Daoy (cell line): ENCODE measurements at places on chromosomes 16 and 17. TPM values are rescaled to one million over a fixed set of nuclear protein-coding genes. Genes with fewer than 3 reads are reported as not detected.

- no peak for DNase-seq
Observed at GRCh38 chr17:30236297-30236624, 764 bp upstream of the SLC6A4 start.

DNA sequence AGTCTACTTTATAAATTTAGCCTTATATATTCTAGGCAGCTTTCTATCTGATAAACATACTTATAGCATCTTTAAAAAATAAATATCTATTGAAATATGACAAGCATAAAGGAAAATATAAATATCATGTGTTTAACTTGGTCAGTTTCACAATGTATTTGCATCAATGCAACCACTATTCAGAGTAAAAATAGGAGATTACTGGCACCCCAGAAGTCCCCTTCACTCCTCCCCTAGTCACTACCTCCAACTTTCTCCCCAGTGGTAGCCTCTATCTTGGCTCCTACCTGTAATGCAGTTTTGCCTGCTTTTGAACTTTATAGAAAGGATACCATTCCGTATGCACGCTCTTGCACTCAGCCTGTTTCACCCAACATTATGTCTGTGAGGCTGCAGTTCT is 3.2 kb upstream of the NOD2 start:
- no peak for DNase-seq

GRCh38 chr17:9862220-9862619 is 36.5 kb downstream of the GLP2R start:
- no peak for DNase-seq

GP1BA gene
- 0.23 TPM in 1 of 2 replicates, not detected in the other for total RNA-seq

DNA sequence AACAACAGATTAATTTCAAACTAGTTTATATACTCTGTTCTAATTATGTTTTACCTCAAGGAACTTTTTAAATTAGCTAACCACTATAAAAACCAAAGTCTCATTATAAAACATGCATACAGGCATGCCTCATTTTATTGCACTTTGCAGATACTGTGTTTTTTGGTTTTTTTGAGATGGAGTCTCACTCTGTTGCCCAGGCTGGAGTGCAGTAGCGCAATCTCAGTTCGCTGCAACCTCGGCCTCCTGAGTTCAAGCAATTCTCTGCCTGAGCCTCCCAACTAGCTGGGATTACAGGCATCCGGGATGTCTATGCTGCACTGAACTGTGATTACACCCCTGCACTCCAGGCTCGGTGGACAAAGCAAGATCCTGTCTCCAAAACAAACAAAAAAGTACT is 8.8 kb upstream of the JPT1 start:
- DNase-seq = no peak

DNA sequence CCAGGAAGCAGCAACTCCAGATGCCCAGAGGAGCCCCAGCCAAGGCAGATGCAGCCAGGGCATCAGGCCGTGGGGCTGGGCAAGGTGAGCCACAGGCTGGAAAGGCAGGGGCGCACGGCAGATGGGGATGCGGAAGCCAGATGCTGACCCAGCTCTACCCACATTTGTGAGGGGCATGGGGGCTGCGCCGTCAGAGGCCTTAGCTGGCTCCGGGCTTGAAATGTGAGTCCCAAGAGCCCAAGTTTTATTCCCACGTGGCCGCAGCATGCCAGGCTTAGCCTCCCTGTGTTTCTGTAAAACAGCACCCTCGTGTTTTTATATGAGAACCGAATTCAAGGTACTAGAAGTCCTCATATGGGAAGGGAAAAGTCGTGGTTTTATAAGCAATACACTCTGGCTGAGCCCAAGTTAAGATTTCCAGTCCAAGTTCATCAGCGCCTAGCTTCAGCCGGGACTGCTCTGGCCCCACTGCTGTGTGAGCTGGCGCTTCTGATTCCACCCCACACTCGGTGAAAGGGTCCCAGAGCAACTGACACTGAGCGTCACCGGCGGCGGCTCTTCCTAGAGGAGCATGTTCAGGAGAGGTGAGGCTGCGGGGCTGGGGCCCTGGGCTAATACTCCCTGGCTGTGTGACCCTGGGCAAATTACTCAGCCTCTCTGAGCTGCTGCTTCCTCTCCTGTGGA is 6.7 kb upstream of the C16orf95 start:
- DNase-seq = no peak

DNA sequence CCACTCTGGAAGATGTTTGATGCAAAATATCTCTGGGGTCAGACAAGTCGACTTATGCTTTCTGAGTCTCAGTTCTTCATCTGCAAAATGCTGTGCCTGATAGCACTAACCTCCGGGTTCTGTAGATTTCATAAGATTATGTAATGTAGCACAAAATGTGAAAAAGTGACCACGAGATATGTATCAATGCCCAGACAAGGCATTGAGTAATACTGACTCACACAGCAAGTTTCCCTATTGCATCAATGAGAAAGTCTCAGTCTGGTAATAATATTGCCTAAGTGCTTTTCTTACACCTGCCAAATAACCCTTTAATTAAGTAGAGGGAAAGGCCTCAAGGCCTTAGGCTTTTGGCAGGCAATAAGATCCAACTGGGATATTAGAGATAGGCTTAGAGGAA is 41.4 kb upstream of the MMP2 start:
- DNase-seq = peak; percentile 14

DNA sequence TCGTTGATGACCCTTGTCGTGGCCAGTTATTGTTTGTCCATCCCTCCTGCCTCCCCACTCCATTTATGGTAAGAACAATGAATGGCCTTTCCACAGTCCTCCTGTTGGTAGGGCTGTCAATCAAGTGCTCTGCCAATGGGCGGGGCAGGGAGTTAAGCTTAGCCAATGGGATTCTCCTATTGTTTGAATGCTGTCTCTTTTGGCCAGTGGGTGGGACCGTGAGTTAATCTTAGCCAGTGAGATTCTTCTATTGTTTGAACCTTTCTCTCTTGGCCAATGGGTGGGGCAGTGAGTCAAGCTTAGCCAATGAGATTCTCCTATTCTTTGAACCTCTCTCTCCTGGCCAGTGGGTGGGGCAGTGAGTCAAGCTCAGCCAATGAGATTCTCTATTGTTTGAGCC is 85.4 kb downstream of the IRX3 start:
- DNase-seq = no peak

BAHCC1 gene
- 6.8 and 11.0 TPM in 2 replicates for total RNA-seq

KRT31 gene
- not detected in 2 replicates for total RNA-seq

PRDM7 gene
- not detected in 2 replicates for total RNA-seq

DNA sequence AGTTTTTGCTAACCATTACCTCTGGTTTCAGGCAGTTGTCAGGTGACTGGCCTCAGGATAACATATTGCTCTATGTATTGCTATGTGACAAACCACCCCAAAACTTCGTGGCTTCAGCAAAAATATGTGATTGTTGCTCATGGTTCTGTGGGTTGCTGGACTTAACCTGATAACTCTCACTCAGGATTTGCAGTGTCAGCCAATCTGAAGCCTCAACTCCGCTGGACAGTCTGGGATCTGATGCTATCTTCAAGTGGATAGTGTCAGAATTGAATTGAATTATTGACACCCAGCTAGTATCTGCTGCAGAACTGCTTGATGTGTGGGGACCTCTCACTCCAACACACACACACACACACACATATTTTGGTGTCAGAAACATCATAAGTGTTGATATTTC is 34.7 kb upstream of the GUCY2D start:
- DNase-seq = no peak

- DNase-seq = peak; percentile 71
Observed at GRCh38 chr16:9966569-9967157, 215.6 kb downstream of the GRIN2A start.

PRRT2 gene
- 0.29 TPM in 1 of 2 replicates, not detected in the other for total RNA-seq

DNA sequence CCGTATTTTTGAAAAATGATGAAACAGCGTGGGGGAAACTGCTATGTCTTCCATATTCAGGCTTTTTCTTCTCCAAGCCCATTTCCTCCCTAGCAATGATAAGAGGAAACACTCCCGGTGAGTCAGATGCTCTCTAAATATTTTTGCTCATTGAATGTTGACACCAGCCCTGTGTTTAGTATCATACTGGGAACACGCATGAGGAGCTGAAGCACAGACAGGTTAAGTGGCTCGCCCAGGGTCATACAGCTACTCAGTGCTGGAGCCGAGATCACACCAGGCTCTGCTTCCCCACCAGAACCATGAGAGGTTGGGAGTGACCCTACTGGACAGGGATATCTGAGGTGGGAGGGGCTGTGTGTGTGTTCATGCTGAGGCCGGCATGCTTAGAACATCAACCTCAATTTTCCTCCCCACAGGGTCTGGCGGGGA is 37.8 kb upstream of the ADGRG1 start:
- DNase-seq = peak; percentile 70

GRCh38 chr16:10228779-10229178 is 46.6 kb upstream of the GRIN2A start:
- no peak for DNase-seq

- DNase-seq = no peak
Observed at GRCh38 chr16:12767897-12768296, 35.8 kb downstream of the CPPED1 start.
